Hindlimb muscle (tissue), 1 donor: ENCODE measurements at places on chromosomes 7 and 10. TPM values are rescaled to one million over a fixed set of nuclear protein-coding genes. Genes with fewer than 3 reads are reported as not detected.

DNA sequence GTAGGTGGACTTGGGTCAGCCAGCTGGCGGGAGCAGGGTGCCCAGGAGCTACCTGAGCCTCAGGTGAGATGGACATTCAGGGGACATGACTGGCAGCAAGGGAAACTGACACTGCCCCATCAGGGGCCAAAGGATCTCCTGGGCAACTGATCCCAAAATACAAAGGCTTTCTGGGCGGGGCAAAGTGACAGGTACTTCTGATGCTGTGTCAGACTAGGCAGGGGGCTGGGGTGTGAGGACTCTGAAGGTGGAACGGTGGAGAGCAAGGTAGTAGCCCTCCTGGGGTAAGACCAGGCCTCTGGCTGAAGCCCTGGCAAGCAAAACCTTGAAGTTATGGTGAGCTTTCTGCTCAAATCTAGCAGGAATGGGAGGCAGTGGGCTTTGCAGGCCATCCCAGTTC, 4.4 kb downstream of the OPN4 start:
- no peak for DNase-seq

GRCh38 chr10:119104654-119105015, 722 bp downstream of the DENND10 start:
- no peak for DNase-seq

DNA sequence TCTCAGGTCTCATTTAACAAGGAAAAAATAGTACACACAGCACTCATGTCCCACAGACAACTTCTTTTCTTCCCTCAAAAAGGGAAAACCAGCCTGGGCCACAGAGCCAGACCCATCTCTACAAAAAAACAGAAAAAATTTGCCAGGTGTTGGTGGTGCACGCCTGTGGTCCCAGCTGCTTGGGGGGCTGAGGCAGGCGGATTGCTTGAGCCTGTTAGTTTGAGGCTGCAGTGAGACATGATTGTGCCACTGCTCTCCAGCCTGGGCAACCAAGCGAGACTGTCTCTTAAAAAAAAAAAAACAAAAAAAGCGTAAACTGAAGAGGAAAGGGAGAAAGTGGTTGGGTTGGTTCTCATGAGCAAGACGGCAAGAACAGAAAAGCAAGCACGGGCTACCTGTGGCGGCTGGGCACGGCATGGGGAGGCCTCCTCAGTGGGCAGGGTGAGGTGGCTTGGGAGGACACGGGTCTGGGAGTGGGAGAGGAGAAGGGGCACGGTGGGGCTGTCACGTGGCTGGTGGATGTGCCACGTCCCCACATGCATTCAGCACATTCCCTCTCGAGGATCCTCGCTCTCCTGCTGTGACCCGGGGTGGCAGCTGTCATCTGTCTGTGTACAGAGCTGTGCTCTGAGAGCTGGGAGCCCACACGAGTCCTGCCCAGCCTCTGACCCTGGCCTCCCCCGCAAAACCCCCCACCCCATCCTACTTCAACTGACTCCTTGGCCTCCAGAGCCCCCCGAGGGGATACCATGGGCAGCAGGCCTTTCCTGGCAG, 219.7 kb downstream of the MLLT10 start:
- no peak for DNase-seq

- no peak for DNase-seq
Observed at GRCh38 chr10:2861632-2862210, 205.6 kb upstream of the PFKP start.

- DNase-seq, result no peak
Observed at GRCh38 chr10:21523557-21524008, 1.9 kb downstream of the SKIDA1 start.

DNA sequence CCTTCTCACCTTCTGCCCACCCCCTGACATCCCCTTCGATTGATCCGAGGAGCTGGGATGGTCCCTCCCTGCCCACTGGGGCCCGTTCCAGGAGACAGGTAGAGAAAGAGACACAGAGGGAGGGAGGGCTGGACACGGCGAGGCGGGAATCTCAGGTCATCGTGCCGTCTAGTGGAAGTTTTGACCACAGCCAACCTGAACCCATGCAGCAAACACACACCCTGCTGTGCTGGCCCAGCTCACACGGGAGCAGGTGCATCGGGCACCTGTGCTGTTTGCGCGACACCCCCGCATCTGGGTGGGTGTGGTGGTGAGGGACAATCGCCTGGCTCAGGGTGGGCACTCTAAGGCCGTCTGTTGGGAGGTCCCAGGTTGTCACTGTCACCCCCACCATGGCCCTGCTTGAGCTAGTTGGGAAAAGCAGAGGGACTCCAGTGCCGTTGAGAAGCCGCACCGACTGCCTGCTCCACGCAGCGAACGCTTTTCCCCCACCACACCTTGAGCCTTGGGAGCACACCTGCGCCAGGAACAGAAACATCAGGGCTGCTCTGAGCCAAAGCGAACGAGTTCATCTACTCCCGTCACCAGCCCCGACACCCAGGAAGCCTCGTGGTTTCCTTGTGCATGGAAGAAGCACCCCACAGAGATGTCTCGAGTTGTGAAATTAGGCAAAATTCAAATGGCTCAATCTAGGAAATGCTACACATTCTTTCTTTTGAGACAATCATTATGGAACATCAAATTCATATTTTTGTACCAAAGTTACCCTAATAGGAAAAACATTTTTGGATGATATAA, 285.8 kb downstream of the DNAJB6 start:
- no peak for DNase-seq

GRCh38 chr10:112738606-112739591, 211.1 kb upstream of the TCF7L2 start:
- no peak for DNase-seq

GRCh38 chr7:44180631-44181030, 8.6 kb downstream of the GCK start:
- DNase-seq, result no peak

DNA sequence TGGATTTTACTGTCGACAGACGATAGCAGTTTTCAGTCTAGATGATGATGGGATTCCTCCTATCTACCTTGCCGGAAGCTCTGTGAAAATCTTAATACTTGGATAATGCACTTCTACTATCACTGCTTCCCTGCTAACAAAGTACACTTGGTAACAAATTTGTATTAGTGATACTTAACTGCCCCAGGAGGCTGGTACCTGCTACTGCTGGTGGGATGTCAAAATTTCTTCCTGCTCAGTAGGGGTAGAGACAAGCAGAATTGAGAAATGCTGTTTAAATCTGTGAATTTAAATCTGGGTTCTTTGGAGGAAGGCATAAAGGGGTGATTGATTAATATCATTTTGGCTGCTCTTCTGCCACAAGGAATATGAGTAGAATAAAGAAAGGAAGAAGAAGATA, 99.8 kb upstream of the STRIP2 start:
- DNase-seq, result no peak

- DNase-seq, result no peak
Observed at GRCh38 chr7:131014906-131015656, 281.1 kb upstream of the KLF14 start.

- DNase-seq, result no peak
Observed at GRCh38 chr7:1725766-1726630, 55.9 kb downstream of the ELFN1 start.

- no peak for DNase-seq
Observed at GRCh38 chr7:1852517-1853430, 182.7 kb downstream of the ELFN1 start.

GRCh38 chr10:17802976-17803375, 6.2 kb upstream of the MRC1 start:
- DNase-seq, result no peak

- no peak for DNase-seq
Observed at GRCh38 chr7:81209059-81209458, 290.2 kb upstream of the SEMA3C start.

DNA sequence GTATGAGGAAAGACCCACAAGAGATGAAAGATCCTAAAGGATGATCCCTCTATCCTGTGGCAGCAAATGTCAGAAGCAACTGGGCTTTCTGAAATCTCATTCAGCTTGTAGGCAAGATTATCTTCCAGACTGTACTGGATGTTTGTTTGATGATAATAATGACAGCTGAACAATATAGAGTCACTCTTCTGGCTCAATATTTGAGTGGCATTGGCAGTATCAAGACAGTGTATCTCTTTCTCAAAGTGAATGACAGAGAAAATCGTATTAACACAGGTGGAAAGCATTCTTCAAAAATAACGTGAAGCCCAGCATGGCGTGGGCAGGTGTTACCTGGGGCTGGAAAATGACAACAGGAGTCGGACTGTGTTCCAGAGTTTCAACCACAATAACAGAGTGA, 114.5 kb downstream of the GPR37 start:
- DNase-seq, result no peak

DNA sequence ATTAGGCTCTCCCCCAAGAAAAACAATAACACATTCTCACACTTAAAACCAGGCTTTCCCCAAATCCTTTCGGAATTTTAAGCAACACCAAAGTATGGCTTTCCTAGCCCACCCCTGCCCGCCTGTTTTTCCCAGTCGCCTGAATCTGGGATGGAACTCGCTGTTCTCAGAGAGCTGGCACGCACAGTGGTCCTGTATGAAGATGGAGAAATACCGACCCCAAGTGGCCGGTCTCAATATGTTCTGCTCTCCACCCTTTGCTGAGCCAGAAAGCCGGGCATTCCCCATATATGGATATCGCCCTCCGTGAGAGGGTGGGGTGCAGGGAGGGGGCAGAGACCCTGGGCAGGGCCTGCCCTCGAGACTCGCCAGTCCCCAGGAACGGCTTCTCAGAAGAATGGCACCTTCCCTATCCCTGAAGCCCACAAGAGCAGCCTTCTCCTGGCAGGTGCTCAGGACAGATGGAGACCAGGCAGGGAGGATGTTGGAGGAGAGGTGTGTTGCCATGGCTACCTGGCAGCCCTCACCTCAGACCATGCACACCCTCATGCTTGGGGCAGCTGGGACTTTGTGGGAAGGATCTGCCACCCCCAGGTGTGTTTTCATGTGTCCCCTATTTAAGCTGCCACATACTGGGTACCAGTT, 3.4 kb downstream of the TACR2 start:
- DNase-seq, result peak; percentile 61

GRCh38 chr10:67934336-67934735, 49.9 kb downstream of the SIRT1 start:
- no peak for DNase-seq

- DNase-seq, result no peak
Observed at GRCh38 chr10:82981137-82981723, 1106.2 kb downstream of the NRG3 start.

GRCh38 chr7:149823191-149823630, 15.0 kb upstream of the ZNF862 start:
- no peak for DNase-seq

DNA sequence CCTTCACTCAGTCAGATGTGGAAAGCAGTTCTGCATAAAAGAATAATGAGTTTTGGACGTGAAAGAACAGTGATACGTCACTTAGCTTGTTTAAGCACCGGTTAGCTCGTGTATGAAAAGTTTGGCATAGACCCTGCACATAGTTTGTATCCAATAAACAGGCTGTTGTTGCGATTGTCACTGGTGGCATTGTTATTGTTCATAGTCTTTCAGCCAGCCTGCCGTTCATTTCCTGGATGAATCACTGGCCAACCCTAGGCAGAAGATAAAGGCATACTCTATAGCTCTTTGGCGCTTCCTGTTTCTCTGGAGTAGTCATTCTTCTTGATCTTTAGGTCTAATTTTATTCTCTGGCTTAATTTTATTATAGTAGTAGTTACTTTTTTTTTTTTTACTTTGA, 57.8 kb upstream of the ANKRD30A start:
- no peak for DNase-seq

- DNase-seq, result no peak
Observed at GRCh38 chr7:31853380-31853779, 166.4 kb downstream of the PPP1R17 start.

DNA sequence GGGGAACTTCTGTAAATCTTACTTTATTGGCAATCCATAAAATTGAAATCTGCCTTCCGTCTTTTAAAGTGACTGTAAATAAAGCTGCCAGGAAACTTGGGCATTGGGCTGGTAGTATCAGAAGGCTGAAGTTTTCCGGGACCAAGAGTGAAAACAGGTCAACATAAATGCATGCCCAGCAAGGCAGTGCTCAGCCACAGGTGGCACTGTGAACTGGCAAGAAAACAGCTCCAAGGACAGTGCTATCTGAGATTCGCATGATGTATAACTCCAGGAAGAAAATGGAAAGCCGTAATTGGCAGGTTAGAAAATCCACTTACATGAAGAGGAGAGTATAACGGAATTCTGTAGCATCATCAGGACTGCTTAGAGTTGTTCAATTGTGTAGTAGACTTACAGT, 1.9 kb upstream of the INSYN2A start:
- DNase-seq, result no peak

- DNase-seq, result no peak
Observed at GRCh38 chr7:149385195-149385950, 75.5 kb downstream of the ZNF777 start.

GRCh38 chr7:83504330-83504729, 144.6 kb downstream of the SEMA3E start:
- DNase-seq, result no peak

The ZNF467 gene
- polyA plus RNA-seq, result 9.1 TPM

The MAT1A gene
- not detected for polyA plus RNA-seq

The TEX47 gene
- polyA plus RNA-seq, result not detected

The NUPR2 gene
- not detected for polyA plus RNA-seq

The CPED1 gene
- polyA plus RNA-seq, result 8.2 TPM

The CTAGE4 gene
- polyA plus RNA-seq, result not detected

The LHFPL3 gene
- polyA plus RNA-seq, result not detected

The PDZD7 gene
- 1.3 TPM for polyA plus RNA-seq

The AS3MT gene
- 7.3 TPM for polyA plus RNA-seq

The FFAR4 gene
- 0.43 TPM for polyA plus RNA-seq

The TAS2R41 gene
- polyA plus RNA-seq, result not detected

The FEZF1 gene
- polyA plus RNA-seq, result 0.12 TPM

The SAMD9 gene
- polyA plus RNA-seq, result 2.9 TPM

The SLC26A3 gene
- polyA plus RNA-seq, result not detected

The FOXL3 gene
- polyA plus RNA-seq, result not detected

The OR2A5 gene
- not detected for polyA plus RNA-seq

The PHKG1 gene
- polyA plus RNA-seq, result 55.4 TPM

The TCAF2 gene
- 22.4 TPM for polyA plus RNA-seq

The ARPC1A gene
- 59.5 TPM for polyA plus RNA-seq

The POLR2J3 gene
- 75.4 TPM for polyA plus RNA-seq

The PRSS2 gene
- polyA plus RNA-seq, result not detected

The LRRC17 gene
- polyA plus RNA-seq, result 26.4 TPM
